ENCODE measurements at places on chromosomes 2 and 18.
A peak's percentile ranks its signal among the peaks of the same experiment; 100 is the strongest.

- peak overlapping the region; percentile 41 for H3K27ac ChIP-seq
- DNase-seq: no peak
- H3K4me1 ChIP-seq: peaks cover 16% of the 10 kb centered on the region
Observed at GRCh38 chr2:234863043-234863934, 88.5 kb upstream of the SH3BP4 start.

DNA sequence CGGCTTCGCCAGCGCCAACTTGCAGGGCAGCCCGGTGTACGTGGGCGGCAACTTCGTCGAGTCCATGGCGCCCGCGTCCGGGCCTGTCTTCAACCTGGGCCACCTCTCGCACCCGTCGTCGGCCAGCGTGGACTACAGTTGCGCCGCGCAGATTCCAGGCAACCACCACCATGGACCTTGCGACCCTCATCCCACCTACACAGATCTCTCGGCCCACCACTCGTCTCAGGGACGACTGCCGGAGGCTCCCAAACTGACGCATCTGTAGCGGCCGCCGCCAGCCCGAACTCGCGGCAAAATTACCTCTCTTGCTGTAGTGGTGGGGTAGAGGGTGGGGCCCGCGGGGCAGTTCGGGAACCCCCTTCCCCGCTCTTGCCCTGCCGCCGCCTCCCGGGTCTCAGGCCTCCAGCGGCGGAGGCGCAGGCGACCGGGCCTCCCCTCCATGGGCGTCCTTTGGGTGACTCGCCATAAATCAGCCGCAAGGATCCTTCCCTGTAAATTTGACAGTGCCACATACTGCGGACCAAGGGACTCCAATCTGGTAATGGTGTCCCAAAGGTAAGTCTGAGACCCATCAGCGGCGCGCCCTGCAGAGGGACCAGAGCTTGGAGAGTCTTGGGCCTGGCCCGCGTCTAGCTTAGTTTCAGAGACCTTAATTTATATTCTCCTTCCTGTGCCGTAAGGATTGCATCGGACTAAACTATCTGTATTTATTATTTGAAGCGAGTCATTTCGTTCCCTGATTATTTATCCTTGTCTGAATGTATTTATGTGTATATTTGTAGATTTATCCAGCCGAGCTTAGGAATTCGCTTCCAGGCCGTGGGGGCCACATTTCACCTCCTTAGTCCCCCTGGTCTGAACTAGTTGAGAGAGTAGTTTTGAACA, 15.1 kb downstream of the HOXD3 start:
- H3K27ac ChIP-seq: peak overlapping the region; percentile 85
- peaks cover 7% of the 10 kb centered on the region for H3K4me1 ChIP-seq
- no peak for DNase-seq
- H3K27me3 ChIP-seq: no peaks in the 10 kb centered on the region
- peak overlapping the region; percentile 51 for H3K4me3 ChIP-seq

DNA sequence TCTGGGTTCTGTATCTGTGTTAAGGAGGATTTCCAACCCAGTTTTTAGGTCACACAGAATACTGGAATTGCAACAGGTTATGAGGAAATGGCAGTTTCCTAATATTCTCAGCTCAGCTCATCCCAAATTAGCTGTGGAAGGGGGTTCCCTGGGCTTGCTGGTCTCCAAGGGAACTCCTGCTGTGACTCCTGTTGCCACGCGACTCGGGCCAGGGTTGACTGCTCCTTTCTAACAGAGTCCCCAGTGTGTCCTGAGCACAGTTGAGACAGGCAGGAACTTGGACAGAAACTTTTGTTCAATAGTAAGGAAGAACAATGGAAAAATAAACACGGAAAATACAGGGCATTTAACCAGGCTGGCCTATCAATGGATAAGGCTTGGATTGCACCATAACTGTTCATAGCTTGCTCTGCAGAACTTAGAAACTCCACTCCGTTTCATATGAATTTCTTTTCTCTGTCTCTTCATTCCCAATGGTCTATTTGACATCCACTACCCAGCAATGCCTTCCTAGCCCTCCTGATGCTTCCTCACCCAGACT, 3.8 kb upstream of the ROCK2 start:
- no peak overlapping the region for H3K4me3 ChIP-seq
- H3K36me3 ChIP-seq: no peaks in the 10 kb centered on the region
- H3K27ac ChIP-seq: no peak overlapping the region
- peaks cover 8% of the 10 kb centered on the region for H3K4me1 ChIP-seq
- no peaks in the 10 kb centered on the region for H3K27me3 ChIP-seq
- DNase-seq: peak; percentile 70

- DNase-seq: no peak
- no peaks in the 10 kb centered on the region for H3K36me3 ChIP-seq
- no peaks in the 10 kb centered on the region for H3K4me1 ChIP-seq
- no peak overlapping the region for H3K4me3 ChIP-seq
- H3K27ac ChIP-seq: no peak overlapping the region
- no peaks in the 10 kb centered on the region for H3K27me3 ChIP-seq
Observed at GRCh38 chr2:53208815-53209214, 558.8 kb upstream of the CHAC2 start.

DNA sequence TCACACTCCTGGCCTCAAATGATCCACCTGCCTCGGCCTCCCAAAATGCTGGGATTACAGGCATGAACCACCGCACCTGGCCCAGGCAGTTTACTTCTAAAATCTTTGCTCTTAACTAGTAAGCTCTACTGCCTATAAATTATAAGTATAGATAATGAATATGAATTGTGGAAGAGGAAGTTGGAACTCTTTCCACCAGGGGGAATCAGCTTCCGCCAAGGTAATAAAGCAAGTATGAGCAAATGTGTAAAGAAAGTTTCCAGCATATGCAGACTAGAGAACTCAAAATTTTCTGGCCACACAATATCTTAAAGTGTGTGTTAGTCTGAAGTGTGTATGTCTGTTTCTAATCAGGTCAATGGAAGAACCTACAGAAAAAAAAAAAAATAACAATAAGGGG, 68.1 kb downstream of the RMDN2 start:
- H3K36me3 ChIP-seq: no peaks in the 10 kb centered on the region
- no peak for DNase-seq
- H3K4me3 ChIP-seq: no peak overlapping the region
- H3K4me1 ChIP-seq: no peaks in the 10 kb centered on the region

DNA sequence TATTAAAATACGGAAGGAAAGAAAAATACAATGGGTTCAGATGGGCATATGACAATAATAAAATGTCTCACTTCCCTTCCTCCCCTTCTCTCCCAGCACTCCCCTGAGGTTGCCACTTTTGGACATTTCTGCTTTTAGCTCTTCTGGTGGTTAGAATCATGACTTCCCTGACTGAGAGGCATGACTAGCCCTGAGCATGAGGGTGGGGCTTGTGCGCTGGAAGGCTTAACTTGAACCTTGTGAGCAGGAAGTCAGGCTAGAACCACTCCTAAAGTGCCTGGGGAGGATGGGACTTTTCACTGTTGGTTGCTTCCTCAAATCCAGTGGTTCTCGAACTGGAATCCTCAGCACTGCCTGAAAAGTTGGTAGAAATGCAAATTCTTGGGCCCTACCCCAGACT, 19.7 kb upstream of the ARHGAP25 start:
- H3K4me1 ChIP-seq: no peaks in the 10 kb centered on the region
- no peak for DNase-seq
- H3K27me3 ChIP-seq: no peaks in the 10 kb centered on the region

DNA sequence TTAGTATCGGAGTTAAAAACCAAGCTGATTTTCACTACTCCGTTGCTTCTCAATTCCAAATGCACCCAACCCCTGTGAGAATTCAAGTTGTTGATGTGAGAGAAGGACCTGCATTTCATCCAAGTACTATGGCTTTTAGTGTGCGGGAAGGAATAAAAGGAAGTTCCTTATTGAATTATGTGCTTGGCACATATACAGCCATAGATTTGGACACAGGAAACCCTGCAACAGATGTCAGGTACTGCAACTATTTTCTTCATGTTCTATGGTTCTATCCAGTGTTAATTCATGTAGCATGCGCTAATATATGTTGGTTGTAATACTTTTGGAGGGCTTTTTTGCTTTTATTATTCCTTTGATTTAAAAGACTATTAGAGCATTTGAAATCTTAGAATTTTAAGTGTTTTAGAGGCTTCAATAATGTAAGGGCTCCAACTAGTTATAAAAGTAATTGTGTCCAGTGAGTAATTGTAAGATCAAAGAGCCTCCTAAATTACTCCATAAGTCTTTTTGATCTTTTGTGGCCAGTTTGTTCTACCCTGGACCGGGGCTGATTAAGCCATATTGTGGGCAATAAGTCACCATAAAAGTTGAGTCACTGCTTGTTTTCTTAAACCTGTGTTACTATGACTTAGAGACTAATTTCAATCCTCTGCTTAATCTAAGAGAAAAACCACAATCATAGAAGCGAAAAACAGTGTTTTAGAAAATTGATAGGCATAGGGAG, 22.9 kb downstream of the DSG4 start:
- H3K4me3 ChIP-seq: no peak overlapping the region
- no peaks in the 10 kb centered on the region for H3K36me3 ChIP-seq
- H3K27me3 ChIP-seq: no peaks in the 10 kb centered on the region
- no peak for DNase-seq
- no peaks in the 10 kb centered on the region for H3K4me1 ChIP-seq

GRCh38 chr2:43764086-43764705, 9.6 kb upstream of the DYNC2LI1 start:
- H3K4me1 ChIP-seq: no peaks in the 10 kb centered on the region
- peak; percentile 31 for DNase-seq
- H3K27ac ChIP-seq: peak overlapping the region; percentile 21
- no peaks in the 10 kb centered on the region for H3K36me3 ChIP-seq
- H3K4me3 ChIP-seq: no peak overlapping the region
- no peaks in the 10 kb centered on the region for H3K27me3 ChIP-seq

DNA sequence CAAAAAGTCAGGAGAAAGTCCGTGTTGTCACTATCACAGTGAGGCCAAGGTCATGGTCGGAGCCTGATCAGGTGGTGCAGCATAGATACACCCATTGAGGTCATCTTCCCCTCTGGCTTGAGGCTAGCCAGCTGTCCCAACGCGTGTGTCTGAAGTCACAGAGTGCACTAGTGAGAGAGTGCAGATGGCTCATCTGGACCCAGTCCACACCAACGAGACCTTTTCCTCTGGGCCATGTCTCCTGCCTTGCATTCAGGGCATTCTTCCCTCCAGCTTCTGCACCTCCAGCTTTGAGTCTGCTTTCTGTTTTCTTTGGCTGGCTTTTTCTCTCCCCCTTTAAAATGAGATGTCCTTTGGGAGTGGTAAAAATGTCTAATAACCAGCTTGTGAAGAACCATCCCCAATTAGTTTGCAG, 146.9 kb downstream of the TDRD15 start:
- no peaks in the 10 kb centered on the region for H3K36me3 ChIP-seq
- peaks cover 26% of the 10 kb centered on the region for H3K4me1 ChIP-seq
- peak; percentile 94 for DNase-seq
- H3K27ac ChIP-seq: peak overlapping the region; percentile 82

DNA sequence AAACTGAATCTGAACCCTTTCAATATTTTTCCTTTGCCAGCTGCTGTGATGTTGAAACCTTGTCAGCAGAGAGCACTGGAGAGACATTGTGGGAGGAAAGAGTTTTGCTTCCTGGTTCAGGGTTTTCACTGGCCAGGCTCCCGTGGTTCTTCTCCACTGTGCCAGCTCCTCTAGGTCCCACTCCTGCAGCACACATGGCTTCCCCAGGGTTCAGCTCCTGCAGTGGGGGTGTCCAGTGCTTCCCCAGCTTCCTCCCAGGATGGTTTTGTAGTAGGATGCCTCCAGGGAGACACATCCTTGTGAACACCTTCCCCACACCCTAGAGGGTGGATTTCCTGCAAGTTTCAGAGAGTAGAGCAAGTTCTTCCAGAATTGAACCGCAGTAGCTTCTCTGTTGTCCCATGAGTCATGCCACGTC, 24.0 kb upstream of the SULT1C3 start:
- H3K4me3 ChIP-seq: no peak overlapping the region
- peaks cover 2% of the 10 kb centered on the region for H3K4me1 ChIP-seq
- DNase-seq: peak; percentile 65
- no peaks in the 10 kb centered on the region for H3K27me3 ChIP-seq
- no peaks in the 10 kb centered on the region for H3K36me3 ChIP-seq
- H3K27ac ChIP-seq: no peak overlapping the region

DNA sequence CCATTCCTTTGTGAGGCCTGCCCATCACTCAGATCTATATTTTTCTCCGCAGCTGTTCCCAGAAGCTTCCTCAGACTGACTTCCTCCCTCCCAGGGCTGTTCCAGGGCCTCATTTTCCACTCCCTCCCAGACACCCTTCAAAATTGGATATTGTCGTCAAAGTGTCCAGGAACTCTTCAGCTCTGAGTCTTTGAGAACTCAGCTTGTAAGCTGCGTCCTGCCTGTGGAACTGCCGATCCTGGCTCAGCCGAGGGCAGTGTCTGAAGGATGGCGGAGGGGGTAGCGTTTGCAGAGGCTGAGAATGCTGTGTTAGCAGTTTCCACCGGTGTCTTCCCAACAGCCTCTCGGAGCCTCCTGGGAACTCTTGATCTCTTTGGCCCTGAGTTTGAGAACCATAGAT, 27.1 kb downstream of the NCK2 start:
- H3K27ac ChIP-seq: peak overlapping the region; percentile 42
- peaks cover 7% of the 10 kb centered on the region for H3K4me1 ChIP-seq
- H3K36me3 ChIP-seq: no peaks in the 10 kb centered on the region
- DNase-seq: no peak

GRCh38 chr2:200025717-200026116, 70.3 kb downstream of the MAIP1 start:
- H3K36me3 ChIP-seq: no peaks in the 10 kb centered on the region
- no peaks in the 10 kb centered on the region for H3K27me3 ChIP-seq
- H3K4me3 ChIP-seq: no peak overlapping the region

DNA sequence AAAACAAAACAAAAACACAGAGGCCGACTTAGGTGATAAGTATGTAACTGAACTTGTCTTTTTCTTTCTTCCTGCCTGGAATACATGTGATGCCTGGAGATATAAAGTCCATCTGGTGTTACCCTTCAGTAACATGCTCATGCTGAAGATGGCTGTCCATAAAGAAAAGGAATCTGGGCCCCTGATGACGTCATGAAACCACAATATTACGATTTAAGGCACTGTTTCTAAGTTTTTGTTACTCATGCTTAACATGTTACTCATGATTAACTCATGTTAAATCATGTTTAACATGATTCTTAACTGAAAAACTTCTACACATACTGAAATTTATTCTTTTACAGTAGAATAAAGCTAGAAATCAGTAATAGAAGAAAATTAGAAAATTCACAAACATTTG, 49.0 kb downstream of the STRADB start:
- no peak overlapping the region for H3K27ac ChIP-seq
- no peaks in the 10 kb centered on the region for H3K27me3 ChIP-seq
- no peak for DNase-seq
- H3K4me3 ChIP-seq: no peak overlapping the region
- H3K36me3 ChIP-seq: no peaks in the 10 kb centered on the region

GRCh38 chr2:37982847-37983246, 57.8 kb downstream of the RMDN2 start:
- H3K27me3 ChIP-seq: no peaks in the 10 kb centered on the region
- no peaks in the 10 kb centered on the region for H3K4me1 ChIP-seq
- no peak overlapping the region for H3K27ac ChIP-seq
- no peaks in the 10 kb centered on the region for H3K36me3 ChIP-seq
- DNase-seq: no peak

- H3K4me3 ChIP-seq: no peak overlapping the region
- no peaks in the 10 kb centered on the region for H3K27me3 ChIP-seq
- H3K4me1 ChIP-seq: no peaks in the 10 kb centered on the region
- H3K27ac ChIP-seq: no peak overlapping the region
- DNase-seq: no peak
- no peaks in the 10 kb centered on the region for H3K36me3 ChIP-seq
Observed at GRCh38 chr2:128533101-128533500, 214.4 kb upstream of the HS6ST1 start.

Data from kidney (tissue), 22 donors.